Progenitor cell of endocrine pancreas (in vitro differentiated cells): ENCODE measurements at places on chromosomes 4 and X. TPM values are rescaled to one million over a fixed set of nuclear protein-coding genes. Genes with fewer than 3 reads are reported as not detected.

- H3K36me3 ChIP-seq, result peaks cover 11% of the 10 kb centered on the region
- peak within 1 kb of the TSS; percentile 99 for H3K27ac ChIP-seq
- peak within 1 kb of the TSS; percentile 95 for H3K4me3 ChIP-seq
- peak; percentile 74 for DNase-seq
- peaks cover 8% of the 10 kb centered on the region for H3K4me1 ChIP-seq
These were observed at the start of gene TSPAN6 for GRCh38 chrX:100636321-100636991. Gene TSPAN6, minus strand, starts transcription at chrX:100636806. Its CDS starts 112 bp downstream, at chrX:100636694.

- H3K27me3 ChIP-seq, result no peaks in the 10 kb centered on the region
- H3K27ac ChIP-seq, result no peak overlapping the region
- DNase-seq, result no peak
- H3K36me3 ChIP-seq, result no peaks in the 10 kb centered on the region
- peaks cover 3% of the 10 kb centered on the region for H3K4me1 ChIP-seq
These were observed 164.7 kb upstream of the SLC7A11 start for GRCh38 chr4:138406876-138407275.

GRCh38 chr4:73828956-73829355 lies 7.5 kb upstream of the CXCL6 start:
- no peaks in the 10 kb centered on the region for H3K36me3 ChIP-seq
- no peaks in the 10 kb centered on the region for H3K4me1 ChIP-seq
- H3K27me3 ChIP-seq, result no peaks in the 10 kb centered on the region
- no peak overlapping the region for H3K4me3 ChIP-seq
- no peak for DNase-seq
- H3K27ac ChIP-seq, result no peak overlapping the region

DNA sequence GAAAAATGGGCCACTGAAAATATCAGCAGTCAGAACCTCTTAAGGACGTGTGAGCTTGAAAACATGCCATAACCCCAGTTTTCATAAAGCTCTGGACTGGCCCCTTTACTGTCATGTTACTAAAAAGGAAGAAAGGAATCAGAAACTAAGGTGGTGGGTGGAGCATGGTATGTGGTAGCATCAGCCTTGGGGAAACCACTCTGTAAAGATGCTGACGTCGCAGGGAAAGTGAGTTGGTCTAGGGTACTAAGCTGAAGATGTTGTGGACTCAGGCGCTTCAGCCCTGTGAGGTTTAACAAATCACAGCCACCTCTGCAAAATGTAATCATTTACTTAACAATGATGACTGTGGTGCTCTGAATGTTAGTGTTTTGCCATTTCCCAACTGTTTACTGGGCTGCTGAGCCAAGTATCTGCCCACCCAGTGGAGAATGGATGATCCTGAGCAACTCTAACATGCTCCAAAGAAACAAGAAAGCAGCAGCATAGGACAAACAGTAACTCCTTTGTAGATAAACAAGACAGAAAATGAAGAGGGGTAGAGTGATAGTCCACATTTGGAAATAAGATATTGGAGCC lies 33.4 kb downstream of the C4orf54 start:
- no peaks in the 10 kb centered on the region for H3K4me1 ChIP-seq
- peaks cover 2% of the 10 kb centered on the region for H3K36me3 ChIP-seq
- no peak overlapping the region for H3K27ac ChIP-seq
- no peaks in the 10 kb centered on the region for H3K27me3 ChIP-seq

DNA sequence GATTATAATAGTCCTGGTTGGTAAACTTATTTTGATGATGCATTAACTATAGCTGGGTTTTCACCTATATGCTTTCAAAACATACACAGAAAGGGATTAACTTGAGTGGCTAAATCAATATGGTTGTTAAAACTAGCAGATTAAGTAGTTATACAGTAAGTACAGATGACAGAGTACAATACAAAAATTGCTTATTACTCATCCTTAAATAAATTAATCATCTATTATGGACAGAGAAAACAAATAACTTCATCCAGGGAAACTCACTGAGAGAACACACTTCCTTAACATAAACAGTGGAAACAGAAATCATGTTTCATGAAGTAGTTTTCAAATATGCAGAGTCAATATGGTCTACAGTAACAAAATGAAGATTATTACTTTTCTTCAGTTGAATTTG lies 133.4 kb downstream of the AREG start:
- H3K36me3 ChIP-seq, result no peaks in the 10 kb centered on the region
- no peak overlapping the region for H3K4me3 ChIP-seq
- H3K27me3 ChIP-seq, result peaks cover 10% of the 10 kb centered on the region
- H3K27ac ChIP-seq, result no peak overlapping the region
- no peak for DNase-seq
- peaks cover 10% of the 10 kb centered on the region for H3K4me1 ChIP-seq

DNA sequence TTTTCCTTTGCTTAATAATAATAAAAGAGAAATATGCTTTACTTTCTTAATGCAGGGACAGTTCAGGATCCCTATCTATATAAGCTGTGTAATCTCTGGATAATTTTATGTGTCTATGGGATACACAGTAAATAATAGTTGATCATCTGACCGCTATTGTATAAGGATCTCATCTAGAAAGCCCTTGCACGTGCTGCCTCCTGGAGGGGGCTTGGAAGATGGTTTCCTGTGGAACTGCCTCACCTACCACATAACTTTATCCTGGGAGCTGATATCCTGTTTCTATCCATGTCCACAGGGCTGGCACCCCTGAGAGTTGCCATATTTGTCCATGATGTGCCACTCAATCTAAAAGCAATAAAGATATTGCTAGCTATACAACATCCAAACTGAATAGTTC lies 139.3 kb upstream of the FRMPD4 start:
- H3K4me3 ChIP-seq, result no peak overlapping the region
- no peaks in the 10 kb centered on the region for H3K36me3 ChIP-seq
- no peak for DNase-seq
- H3K27ac ChIP-seq, result no peak overlapping the region
- no peaks in the 10 kb centered on the region for H3K4me1 ChIP-seq

DNA sequence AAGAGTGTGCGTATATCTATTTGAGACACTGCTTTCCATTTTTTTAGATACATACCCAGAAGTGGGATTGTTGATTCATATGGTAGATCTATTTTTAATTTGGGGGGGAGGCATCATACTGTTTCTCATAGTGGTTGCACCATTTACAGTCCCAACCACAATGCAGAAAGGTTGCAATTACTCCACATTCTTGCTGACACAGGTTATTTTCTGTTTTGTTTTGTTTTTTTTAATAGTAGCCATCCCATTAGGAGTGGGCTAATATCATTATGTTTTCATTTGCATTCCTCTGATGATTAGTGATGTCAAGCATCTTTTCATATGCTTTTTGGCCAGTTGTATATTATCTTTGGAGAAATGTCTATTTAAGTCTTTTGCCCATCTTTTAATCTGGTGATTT lies 15.1 kb upstream of the LHFPL1 start:
- H3K27ac ChIP-seq, result no peak overlapping the region
- no peak for DNase-seq
- no peak overlapping the region for H3K4me3 ChIP-seq
- H3K27me3 ChIP-seq, result no peaks in the 10 kb centered on the region

DNA sequence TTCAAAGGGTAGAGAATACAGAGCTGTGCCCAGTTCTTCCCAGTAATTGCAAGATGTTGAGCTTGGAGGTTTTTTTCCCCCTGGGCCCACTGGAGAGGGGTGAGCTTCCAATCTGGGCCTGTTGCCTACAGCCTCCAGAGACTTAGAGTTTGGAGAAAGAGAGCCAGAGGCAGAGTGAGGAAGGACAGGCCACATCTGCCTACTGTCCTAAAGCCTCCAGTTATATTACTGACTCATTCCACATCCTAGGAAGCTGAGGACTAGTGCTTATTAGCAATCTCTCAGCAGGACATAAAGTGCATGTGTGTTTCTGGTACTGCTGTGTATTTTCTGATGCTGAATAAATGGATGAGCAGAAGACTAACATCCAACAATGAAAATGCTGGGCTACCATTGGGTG lies 181.0 kb upstream of the MAMLD1 start:
- no peaks in the 10 kb centered on the region for H3K27me3 ChIP-seq
- DNase-seq, result no peak
- no peaks in the 10 kb centered on the region for H3K36me3 ChIP-seq
- no peaks in the 10 kb centered on the region for H3K4me1 ChIP-seq
- H3K27ac ChIP-seq, result no peak overlapping the region
- H3K4me3 ChIP-seq, result no peak overlapping the region

DNA sequence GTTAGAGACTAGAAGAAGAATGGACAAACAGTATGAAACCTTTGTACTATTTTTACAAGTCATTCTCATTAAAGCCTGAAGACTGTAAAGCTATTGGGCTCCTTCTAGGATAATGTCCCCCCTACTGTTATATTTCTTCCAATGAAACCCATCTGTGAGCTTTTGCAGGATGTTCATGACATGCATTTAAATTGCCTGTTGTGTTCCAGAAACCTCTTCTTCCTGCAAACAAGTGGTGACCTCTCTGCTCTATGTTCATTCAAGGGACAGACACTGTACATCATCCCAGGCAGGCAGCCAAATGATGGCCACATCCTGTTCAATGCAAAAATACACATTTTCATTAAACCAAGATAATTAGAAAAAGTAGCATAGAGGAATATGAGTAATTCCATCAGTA lies 128.0 kb downstream of the C4orf33 start:
- no peak overlapping the region for H3K4me3 ChIP-seq
- no peaks in the 10 kb centered on the region for H3K4me1 ChIP-seq
- no peaks in the 10 kb centered on the region for H3K27me3 ChIP-seq

- no peaks in the 10 kb centered on the region for H3K4me1 ChIP-seq
- no peak within 1 kb of the TSS for H3K4me3 ChIP-seq
- H3K27me3 ChIP-seq, result no peaks in the 10 kb centered on the region
- no peaks in the 10 kb centered on the region for H3K36me3 ChIP-seq
These were observed at the start of gene ATP1B4 for GRCh38 chrX:120361764-120362305. Gene ATP1B4, plus strand, starts transcription at chrX:120362089. Its CDS starts 80 bp downstream, at chrX:120362169.

The F8A2 gene
- not detected in 2 replicates for total RNA-seq

The NUDT6 gene
- total RNA-seq, result 6.3 and 8.6 TPM in 2 replicates

The MAGEA11 gene
- 0.22 TPM in 1 of 2 replicates, not detected in the other for total RNA-seq

The XG gene
- 1.2 and 2.4 TPM in 2 replicates for total RNA-seq

The USP17L24 gene
- not detected in 2 replicates for total RNA-seq

The PFKFB1 gene
- 0.77 and 0.82 TPM in 2 replicates for total RNA-seq

The TNMD gene
- not detected in 2 replicates for total RNA-seq

The COL4A5 gene
- 276 and 291 TPM in 2 replicates for total RNA-seq

The WAS gene
- total RNA-seq, result 0.62 and 1.2 TPM in 2 replicates

The EXOC1L gene
- total RNA-seq, result not detected in 2 replicates
